CD4-positive, alpha-beta T cell (primary cell): ENCODE measurements at places on chromosomes 6 and 20. TPM values are rescaled to one million over a fixed set of nuclear protein-coding genes. Genes with fewer than 3 reads are reported as not detected.

DNA sequence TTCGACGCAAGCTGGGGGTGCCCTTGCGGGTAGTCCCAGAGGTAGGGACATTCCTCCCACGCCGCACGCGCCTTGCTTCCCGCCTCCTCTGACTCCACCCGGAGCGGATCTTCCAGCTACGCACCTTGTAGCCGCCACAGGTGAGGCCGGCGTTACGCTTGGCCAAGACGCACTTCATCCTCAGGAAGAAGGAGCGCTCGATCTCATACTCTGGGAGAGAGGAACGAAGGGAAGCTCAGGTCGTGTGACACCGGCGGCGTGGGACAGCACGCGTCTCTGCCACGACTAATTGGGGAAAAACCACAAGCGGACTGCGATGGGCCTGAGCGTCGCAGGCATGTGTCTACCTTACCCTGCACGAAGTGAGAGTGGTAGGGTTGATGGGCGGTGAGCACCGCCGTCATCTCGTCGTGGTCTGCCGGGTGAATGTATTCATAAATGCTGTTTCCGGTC, 15.5 kb downstream of the SIM1 start:
- peaks cover 13% of the 10 kb centered on the region for H3K4me1 ChIP-seq
- DNase-seq = no peak
- no peak overlapping the region for H3K27ac ChIP-seq
- H3K36me3 ChIP-seq = no peaks in the 10 kb centered on the region
- H3K4me3 ChIP-seq = no peak overlapping the region
- peaks cover 85% of the 10 kb centered on the region for H3K27me3 ChIP-seq

DNA sequence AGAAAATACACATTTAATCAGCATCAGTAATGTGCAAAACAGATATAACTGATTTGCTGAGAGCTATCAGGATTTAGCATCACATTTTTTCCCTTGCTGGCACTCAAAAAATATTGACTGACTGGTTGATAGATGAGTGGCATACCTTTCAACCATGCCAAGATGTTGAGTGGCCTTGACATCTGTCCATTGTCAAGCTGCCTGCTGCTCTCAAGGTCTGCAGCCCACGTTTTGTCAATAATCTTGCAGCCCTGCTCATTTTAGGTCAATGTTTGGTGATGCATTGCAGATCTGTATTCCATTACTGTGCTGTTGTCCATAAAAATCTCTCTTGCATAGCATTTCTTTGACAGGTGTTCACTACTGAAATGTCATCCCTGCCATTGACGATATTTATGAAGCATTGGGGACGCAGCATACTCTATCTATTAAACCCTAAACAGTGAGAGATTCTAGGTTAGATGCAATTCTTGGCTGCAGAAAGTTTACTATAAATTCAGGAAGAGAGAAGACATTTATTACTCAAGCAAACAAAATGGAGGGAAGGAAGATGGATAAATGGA, 111.6 kb downstream of the BFSP1 start:
- no peak overlapping the region for H3K27ac ChIP-seq
- no peaks in the 10 kb centered on the region for H3K4me1 ChIP-seq
- no peaks in the 10 kb centered on the region for H3K36me3 ChIP-seq
- peaks cover 7% of the 10 kb centered on the region for H3K27me3 ChIP-seq
- H3K4me3 ChIP-seq = no peak overlapping the region

- H3K4me1 ChIP-seq = no peaks in the 10 kb centered on the region
- DNase-seq = no peak
- H3K36me3 ChIP-seq = no peaks in the 10 kb centered on the region
- H3K27ac ChIP-seq = no peak overlapping the region
These were observed 281.4 kb upstream of the MAP3K7 start for GRCh38 chr6:90868256-90868655.

SSR1 gene
- 49.6 TPM for total RNA-seq

EIF2S2 gene
- 23.2 TPM for total RNA-seq

GRCh38 chr6:132348231-132348630, 53.0 kb downstream of the MOXD1 start:
- DNase-seq = no peak
- H3K36me3 ChIP-seq = no peaks in the 10 kb centered on the region

DNA sequence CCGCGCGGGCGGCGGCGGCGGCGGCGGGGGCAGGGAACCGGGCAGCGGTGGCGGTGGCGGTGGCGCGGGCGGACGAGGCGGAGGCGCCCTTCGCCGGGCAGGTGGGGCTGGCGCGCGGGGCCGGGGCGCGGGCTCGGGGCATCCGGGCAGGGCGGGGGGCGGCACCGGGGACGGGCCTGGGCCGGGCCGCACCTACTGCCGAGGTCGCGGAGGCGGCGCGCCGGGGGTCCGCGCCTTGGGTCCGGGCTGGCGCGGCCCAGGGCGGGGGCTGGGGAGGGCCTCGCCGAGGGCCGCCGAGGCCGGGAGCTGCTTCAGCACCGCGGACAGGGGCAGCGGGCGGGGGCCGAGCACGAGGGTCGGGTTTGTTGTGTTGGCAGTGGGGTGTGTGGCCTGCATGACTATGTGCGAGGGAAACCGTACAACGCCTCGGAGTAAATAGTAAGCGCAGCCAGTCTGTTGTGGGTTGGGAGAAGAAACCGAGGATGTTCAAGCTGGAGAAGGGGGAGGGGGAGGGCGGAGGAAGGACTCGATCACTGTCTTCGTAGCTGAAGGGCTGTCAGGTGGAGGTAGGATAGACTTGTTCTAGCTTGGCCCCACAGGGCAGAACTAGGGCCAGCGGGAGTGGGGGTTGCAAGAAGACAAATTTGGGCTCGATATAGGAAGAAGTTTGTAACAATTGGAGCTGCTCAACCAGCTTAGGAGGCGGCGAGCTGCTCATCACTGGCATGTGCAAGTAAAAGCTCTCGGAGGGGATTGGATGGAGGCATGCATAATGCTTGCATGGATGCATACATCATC, 593 bp downstream of the MMP24 start:
- H3K36me3 ChIP-seq = no peaks in the 10 kb centered on the region
- no peak overlapping the region for H3K27ac ChIP-seq
- H3K4me1 ChIP-seq = peaks cover 10% of the 10 kb centered on the region
- no peak overlapping the region for H3K4me3 ChIP-seq

CCN2 gene
- 0.11 TPM for total RNA-seq

GRCh38 chr6:14066782-14067406, 50.7 kb upstream of the CD83 start:
- DNase-seq = no peak
- H3K4me1 ChIP-seq = no peaks in the 10 kb centered on the region
- peaks cover 5% of the 10 kb centered on the region for H3K27me3 ChIP-seq
- no peaks in the 10 kb centered on the region for H3K36me3 ChIP-seq
- no peak overlapping the region for H3K27ac ChIP-seq

ANKEF1 gene
- total RNA-seq = 1.3 TPM

DNA sequence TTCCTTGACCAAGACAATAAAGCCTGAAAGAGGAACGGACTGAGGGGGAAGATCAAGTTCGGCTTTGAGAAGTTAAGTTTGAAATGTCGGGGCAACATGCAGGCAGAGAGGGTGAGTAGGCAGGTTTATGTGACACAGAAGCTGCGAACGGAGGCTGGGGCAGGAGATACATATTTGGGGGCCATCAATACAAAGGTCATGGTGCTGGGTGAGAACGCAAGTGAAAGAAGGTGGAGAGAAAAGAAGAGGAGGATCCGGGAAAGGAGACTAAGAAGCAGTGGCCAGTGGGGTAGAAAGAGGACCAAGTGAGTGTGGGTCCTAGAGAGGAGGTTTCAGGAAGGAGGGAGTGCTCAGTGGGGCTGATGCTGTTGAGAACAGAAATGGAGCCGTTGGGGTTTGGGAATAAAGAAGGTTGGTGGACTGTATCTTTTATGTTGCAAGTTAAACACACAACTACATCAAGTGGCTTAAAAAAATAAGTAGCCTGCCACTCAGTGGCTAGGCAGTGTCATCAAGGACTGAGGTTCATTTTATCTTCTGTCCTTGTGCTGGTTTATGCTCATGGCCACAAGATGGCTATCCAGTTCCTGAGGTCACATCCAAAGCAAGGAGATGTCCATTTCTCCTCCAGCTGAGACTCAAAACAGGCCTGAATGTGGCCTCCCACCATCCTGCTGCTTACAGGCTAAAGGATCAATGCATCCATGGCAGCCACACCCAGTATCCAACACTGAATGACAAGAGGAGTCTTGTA, 1.7 kb upstream of the BLCAP start:
- no peaks in the 10 kb centered on the region for H3K36me3 ChIP-seq
- no peaks in the 10 kb centered on the region for H3K27me3 ChIP-seq
- no peak overlapping the region for H3K4me3 ChIP-seq
- H3K27ac ChIP-seq = no peak overlapping the region
- DNase-seq = no peak
- H3K4me1 ChIP-seq = peaks cover 40% of the 10 kb centered on the region

ATG5 gene
- total RNA-seq = 19.4 TPM

GRCh38 chr20:8901237-8902025, 167.5 kb upstream of the PLCB4 start:
- DNase-seq = no peak
- H3K4me3 ChIP-seq = no peak overlapping the region
- no peaks in the 10 kb centered on the region for H3K36me3 ChIP-seq
- H3K27me3 ChIP-seq = no peaks in the 10 kb centered on the region
- no peaks in the 10 kb centered on the region for H3K4me1 ChIP-seq
- H3K27ac ChIP-seq = no peak overlapping the region

PRDM13 gene
- total RNA-seq = not detected

DNA sequence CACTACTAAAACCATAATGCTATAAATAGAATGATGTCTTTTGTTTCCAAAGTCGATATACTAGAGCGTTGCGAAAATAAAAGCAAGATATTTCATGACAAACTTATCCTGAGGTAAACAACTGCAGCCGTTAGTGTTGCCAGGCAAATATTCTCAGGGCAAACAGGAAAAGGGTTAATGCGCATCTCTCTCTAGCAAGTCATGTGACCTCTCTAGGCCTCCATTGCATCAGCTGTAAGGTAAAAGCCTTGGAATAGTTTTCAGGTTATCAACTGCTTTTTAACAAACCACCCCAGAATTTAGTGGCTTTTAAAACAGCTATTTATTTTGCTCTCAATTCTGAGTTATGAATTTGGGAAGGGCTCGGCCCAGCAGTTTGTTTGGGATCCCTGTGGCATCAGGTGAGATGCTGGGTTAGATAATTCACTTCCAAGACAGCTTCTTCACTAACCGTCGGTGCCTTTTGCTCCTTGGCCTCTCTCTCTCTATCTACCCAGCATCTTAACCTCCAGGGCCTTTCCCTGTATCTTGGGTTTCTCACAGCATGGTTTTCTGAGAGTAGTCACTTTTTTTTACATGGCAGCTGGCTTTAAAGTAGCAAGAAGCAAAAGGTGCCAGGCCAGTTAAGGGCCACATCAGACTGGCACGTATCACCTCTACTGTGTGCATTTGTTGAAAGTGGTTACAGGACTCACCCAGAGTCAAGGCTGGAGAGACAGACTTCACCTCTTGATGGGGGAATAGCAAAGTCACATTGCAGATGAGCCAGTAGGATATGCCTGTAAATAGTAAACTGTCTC, 39.2 kb upstream of the LTV1 start:
- DNase-seq = no peak
- no peak overlapping the region for H3K4me3 ChIP-seq
- H3K27me3 ChIP-seq = no peaks in the 10 kb centered on the region
- no peak overlapping the region for H3K27ac ChIP-seq
- H3K4me1 ChIP-seq = no peaks in the 10 kb centered on the region
- peaks cover 23% of the 10 kb centered on the region for H3K36me3 ChIP-seq

- H3K4me3 ChIP-seq = no peak overlapping the region
- no peaks in the 10 kb centered on the region for H3K27me3 ChIP-seq
- DNase-seq = no peak
- no peaks in the 10 kb centered on the region for H3K4me1 ChIP-seq
- H3K27ac ChIP-seq = no peak overlapping the region
These were observed 9.0 kb downstream of the TOMM6 start for GRCh38 chr6:41796474-41796873.

GRCh38 chr6:109824105-109824504, 133.0 kb downstream of the FIG4 start:
- H3K4me3 ChIP-seq = no peak overlapping the region
- H3K36me3 ChIP-seq = peaks cover 3% of the 10 kb centered on the region
- H3K27ac ChIP-seq = no peak overlapping the region
- H3K27me3 ChIP-seq = no peaks in the 10 kb centered on the region
- no peak for DNase-seq

GRCh38 chr6:78347191-78347916, 520.0 kb upstream of the IRAK1BP1 start:
- H3K27me3 ChIP-seq = no peaks in the 10 kb centered on the region
- no peak overlapping the region for H3K27ac ChIP-seq
- H3K4me3 ChIP-seq = no peak overlapping the region
- no peak for DNase-seq
- H3K4me1 ChIP-seq = no peaks in the 10 kb centered on the region
- H3K36me3 ChIP-seq = no peaks in the 10 kb centered on the region

SLC22A7 gene
- total RNA-seq = not detected

ANKRD66 gene
- total RNA-seq = not detected

GRCh38 chr6:129766959-129767728, 57.2 kb upstream of the ARHGAP18 start:
- peaks cover 9% of the 10 kb centered on the region for H3K27me3 ChIP-seq
- peak; percentile 14 for DNase-seq
- H3K4me1 ChIP-seq = peaks cover 11% of the 10 kb centered on the region
- no peaks in the 10 kb centered on the region for H3K36me3 ChIP-seq
- peak overlapping the region; percentile 53 for H3K4me3 ChIP-seq
- H3K27ac ChIP-seq = no peak overlapping the region

GRCh38 chr6:99165838-99166237, 183.6 kb downstream of the FAXC start:
- no peaks in the 10 kb centered on the region for H3K4me1 ChIP-seq
- H3K36me3 ChIP-seq = no peaks in the 10 kb centered on the region
- no peak overlapping the region for H3K4me3 ChIP-seq
- H3K27ac ChIP-seq = no peak overlapping the region

BANF2 gene
- total RNA-seq = not detected

AIF1 gene
- total RNA-seq = 31.8 TPM

HCK gene
- total RNA-seq = 0.67 TPM
